Stimulated activated CD8-positive, alpha-beta memory T cell treated with anti-CD3 and anti-CD28 coated beads, Interleukin-15, amount 100 ng/mL, for 4 hours (primary cell): ENCODE measurements at places on chromosomes 16 and 17.

DNA sequence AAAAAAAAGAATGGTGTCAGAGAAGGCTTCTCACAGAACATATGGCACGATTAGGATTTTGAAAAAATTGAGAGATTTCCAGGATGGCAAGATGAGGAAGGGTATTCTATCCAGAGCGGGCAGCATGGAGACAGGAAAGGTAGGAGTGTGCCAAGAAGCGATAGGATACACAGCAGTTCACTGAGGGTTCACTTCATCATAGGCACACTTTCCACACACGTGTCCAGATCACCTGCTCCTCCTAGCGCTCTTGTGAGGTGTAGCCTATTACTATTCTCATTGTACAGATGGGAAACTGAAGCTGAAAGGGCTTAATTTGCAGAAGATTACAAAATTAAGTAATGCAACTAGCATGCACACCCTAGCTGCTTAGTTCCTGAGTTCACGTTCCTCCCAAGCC lies 6.2 kb upstream of the ELAC2 start:
- DNase-seq = no peak

- DNase-seq = no peak
Measured at GRCh38 chr16:53022374-53022773, 30.3 kb downstream of the CHD9NB start.

- DNase-seq = no peak
Measured at GRCh38 chr16:69709456-69710084, 16.8 kb downstream of the NQO1 start.

DNA sequence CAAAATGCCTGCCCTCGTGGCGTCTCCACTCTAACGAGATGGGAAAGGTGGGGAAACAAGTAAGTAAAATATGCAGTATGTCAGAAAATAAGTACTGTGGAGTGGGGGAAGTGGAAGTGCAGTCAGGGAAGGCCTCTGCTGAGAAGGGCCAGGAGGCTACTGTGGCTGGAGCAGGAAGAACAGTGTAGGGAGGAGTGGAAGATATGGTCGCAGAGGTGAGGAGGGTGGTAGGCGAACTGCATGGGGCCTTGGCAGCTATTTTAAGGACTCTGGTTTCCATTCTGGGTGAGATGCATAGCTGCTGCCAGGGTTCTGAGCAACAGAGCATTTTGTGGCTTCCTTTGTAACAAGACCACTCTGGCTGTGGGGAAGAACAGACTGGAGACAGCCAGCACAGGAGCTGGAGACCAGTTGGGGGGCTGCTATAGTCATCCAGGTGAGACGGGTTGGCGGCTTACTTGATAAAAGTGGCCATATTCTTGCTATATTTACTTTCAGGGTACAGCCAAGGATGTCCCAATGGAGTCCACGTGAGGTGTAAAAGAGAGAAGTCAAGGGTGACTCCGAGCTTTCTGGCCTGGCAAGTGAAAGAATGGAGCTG lies 42.6 kb downstream of the CYTH1 start:
- DNase-seq = no peak

DNA sequence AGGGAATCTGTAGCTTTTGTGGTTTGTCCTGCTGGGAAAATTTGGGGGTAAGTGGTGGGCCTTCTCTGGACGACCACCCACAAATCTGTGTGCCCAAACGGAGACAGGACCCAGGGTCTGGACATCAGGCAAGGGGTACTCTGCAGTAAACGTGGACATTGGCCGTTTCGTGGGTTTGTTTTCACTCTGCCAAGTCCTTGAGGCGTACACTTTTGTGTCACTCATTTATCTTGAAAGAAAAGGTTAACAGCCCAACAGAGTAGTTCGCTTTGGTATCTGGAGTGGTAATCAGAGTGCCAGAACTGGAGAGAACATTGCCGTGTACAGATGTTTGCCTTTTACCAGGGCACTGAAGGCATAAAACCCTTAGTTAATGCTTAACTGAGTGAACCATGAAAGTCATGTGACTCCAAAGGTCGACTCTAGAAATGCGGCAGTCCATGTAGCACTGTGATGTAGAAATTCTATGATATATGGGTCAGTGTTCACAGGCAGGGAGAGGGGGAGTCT lies 15.4 kb downstream of the NAA60 start:
- DNase-seq = no peak

DNA sequence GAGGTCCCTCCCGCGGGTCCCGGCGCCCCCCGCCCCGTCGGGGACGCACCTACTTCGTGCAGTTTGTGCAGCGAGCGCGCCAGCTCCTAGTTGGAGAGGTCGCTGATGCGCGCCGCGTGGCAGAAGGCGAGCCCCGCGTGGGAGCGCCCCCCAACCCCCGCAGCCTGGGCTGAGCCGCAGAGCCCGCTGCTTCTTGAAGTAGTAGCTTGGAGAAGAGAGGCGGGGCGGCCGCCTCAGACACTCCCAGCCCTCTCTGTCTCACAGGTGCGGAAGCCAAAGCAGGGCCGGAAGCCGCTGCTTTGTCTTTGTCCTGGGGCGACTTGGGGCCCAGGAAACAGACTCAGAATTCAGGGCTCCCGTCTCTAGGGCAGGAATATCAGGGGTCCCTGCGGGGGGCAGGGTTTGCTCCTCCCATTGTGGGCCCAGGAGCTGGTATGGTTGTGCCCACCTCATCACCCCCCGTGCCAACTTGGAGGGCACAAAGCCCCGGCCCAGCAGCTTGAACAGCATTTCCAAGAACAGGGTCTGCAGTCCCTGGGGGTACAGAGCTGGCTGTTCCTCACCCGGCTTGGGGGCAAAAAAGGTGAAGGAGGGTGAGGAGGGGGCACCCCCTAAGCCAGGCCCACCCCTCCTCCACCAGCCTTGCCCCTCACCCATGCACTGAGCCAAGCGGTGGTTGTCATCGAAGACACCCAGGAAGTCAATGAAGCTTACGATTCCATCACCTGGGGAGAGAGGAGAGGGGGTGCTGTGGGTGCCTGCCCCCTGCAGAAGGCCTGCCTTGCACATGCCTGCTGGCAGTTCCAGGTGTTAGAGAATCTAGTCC lies 13.5 kb downstream of the SPATA32 start:
- DNase-seq = peak; percentile 70

DNA sequence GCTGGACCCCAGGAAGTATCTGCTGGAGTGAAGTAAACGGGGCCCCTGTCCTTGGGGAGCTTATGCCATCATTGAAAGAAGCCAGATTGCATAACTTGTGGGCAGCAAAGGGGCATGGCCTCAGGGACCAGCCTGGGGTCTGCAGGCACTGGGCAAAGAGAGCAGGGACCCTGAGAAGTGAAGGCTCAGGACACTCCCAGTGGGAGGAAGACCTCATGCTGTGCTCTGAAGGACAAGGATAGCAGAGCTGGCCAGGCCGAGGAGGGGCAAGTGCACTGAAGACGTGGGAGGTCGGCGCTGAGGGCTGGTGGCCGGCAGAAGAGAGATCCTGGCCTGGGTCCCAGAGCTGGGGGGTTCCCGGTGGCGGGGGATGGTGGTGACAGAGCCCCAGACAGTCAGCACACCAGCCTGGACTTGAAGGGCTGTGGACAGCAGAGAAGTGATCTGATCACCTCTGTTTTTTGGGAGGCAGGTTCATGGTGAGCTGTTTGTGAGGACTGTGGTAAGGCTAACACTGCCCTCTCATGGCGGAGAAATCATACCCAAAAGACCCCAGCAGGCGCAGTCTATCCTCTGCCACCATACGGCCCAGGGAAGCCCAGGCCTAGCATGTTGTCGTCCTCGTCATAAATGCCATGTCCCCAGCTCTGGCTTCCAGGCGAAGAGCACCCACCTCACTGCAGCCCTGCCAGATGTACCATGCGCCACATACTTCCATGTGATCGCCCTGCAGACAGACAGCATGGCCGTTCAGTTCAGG lies 7.1 kb upstream of the CNP start:
- DNase-seq = no peak

- DNase-seq = no peak
Measured at GRCh38 chr17:57852955-57853328, 3.1 kb upstream of the MRPS23 start.

DNA sequence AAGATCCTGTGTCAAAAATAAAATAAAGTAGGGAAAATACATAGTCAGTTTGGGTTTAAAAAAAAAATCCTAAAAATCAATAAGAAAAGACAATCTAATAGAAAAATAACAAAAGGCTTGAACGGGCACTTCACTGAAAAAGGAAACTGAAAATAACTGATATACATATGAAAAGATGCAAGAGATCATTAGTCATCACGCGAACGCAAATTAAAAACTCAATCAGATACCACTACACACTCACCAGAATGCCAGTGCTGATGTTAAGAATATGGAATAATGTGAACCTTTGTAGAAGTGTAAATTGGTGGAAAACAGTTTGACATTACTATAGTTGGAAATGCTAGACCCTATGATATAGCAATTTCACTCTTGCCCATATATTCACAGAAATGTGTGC lies 14.6 kb downstream of the GNGT2 start:
- no peak for DNase-seq

DNA sequence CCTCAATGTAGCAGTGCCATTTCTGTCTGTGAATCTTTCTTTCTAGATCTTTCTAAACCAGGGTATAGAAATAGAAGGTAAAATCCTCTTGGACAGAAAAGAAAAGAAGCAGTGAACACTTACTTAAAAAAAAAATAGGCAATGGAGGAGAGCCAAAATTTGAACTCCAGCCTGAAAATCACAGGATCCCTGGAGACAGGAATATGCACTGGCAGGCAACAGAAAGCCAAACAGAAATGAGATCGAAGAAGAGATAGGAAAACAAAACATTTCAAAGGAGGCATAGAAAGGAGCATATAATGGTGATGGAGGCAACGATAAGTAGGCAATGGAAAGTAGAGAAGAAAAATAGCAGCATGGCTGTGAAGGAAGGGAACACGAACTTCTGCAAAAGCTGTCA lies 253.7 kb upstream of the HSBP1 start:
- DNase-seq = no peak

- no peak for DNase-seq
Measured at GRCh38 chr17:10290041-10290440, 82.8 kb downstream of the MYH13 start.

DNA sequence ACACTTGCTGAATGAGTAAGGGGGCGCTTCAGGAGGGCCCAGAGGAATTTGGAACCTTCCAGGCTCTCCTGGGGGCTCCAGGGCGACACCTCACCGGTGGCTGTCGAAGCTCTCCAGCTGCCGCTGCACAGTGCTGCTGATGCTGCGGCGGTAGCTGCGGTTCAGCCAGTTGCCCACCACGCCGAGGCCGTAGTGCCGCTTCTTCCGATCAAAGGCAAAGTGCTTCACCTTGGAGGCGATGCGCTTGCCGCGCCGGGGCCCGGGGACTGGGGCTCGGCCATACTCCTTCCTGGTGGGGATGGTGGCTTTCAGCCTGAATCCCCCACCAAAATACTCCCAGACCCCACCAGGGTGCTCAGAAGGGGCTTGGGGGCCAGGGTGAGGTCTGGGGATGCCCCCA lies 9.3 kb downstream of the AANAT start:
- DNase-seq = no peak

DNA sequence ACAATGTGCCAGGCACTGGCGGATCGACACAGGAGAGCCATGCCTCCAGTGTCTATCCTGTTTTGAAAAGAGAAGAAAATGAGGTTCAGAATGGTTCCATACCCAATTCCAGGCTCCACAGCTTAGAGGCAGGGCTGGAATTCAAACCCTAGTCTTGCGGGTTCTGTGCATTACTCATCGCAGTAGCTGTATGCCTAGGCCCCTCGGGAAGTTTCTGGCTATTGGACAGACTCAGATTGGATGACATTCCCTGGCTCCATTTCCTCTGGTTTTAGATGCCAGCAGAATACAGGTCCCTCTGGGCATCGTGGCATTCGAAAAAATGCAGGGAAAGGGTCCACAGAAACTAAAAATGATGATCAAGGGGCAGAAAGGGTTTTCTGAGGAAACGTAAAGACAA lies 184.7 kb downstream of the COPRS start:
- no peak for DNase-seq

- peak; percentile 83 for DNase-seq
Measured at GRCh38 chr17:7314719-7315569, at the start of gene GPS2. Gene GPS2 (minus strand): TSS chr17:7315360. CDS start chr17:7315052, 308 bp downstream.

DNA sequence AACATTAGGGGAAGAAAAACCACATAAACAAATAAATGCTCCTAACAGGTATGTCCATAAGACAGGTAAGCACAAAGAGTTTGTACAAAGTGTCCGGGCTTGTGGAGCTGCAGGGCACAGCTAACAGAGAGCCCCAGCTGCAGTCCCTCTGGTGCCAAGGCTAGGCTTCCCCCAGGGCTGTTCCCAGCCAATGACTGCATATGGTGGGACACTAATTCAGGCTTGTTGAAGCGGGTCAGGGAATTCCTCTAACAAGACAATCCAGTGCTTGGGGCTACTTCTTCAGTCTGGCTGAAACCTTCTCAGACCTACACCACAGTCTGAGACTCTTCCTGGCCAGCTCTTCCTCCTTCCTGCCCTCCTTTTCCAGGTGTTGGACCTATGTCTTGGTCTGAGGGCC lies 51.7 kb upstream of the ALDH3A1 start:
- no peak for DNase-seq

DNA sequence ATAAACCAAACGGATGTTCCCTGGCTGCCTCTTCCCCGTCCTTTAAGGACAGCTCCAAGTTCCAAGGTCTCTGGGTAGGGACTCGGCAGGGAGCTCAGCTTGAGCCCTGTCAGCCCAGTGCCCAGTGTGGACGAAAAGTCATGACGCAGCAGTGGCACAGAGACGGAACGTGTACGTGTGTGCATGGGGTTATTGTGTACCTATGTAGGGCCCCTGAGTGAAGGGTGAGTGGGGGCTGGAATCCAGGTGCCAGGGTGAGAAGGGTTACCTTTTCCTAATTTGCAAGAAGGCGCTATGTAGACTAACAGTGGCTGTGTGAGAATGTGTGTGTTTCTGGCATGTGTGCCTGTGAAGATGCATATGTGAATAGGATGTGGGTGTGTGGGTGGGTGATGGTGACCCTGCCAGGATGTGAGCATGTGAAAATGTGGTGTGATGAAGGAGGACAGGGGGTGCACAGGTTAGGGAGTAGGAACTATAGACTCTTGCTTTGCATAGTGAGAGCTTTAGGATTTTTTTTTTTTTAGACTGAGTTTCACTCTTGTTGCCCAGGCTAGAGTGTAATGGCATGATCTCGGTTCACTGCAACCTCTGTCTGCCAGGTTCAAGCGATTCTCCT lies 6.0 kb downstream of the SCN4A start:
- no peak for DNase-seq

DNA sequence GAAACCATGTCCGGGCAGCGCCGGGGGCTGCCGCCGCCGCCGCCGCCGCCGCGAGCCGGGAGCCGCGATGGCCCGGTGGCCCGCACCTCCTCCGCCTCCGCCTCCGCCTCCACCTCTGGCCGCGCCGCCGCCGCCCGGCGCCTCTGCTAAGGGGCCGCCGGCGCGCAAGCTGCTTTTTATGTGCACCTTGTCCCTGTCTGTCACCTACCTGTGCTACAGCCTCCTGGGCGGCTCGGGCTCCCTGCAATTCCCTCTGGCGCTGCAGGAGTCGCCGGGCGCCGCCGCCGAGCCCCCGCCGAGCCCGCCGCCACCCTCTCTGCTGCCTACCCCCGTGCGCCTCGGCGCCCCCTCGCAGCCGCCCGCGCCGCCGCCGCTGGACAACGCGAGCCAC lies 587 bp downstream of the HS3ST4 start:
- no peak for DNase-seq

GRCh38 chr17:17097763-17098345 lies 55.6 kb downstream of the MPRIP start:
- no peak for DNase-seq
